ENCODE measurements at places on chromosomes 12 and 14.

DNA sequence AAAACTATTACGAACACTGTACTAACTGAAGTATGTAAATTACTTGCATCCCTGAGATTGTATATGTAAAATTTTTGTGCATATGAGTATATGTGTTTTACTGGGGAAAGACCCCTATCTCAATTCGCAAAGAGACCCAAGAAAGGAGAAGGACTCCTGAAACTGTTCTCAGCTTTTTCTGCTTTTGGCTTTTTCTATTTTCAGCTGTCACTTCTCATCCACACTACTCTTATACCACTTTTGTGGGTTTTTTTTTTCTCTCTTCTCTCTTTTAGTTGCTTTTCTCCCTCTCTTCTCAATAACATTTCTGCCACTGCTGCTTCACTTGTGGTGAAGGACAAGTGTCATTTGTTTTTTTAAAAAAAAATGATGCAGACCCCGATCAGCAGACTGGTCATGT lies 39.8 kb downstream of the NIN start:
- DNase-seq, result no peak

- no peak for DNase-seq
Observed at GRCh38 chr12:19553175-19553574, 113.9 kb downstream of the AEBP2 start.

GRCh38 chr14:74906925-74907521 lies 16.0 kb downstream of the RPS6KL1 start:
- no peak for DNase-seq

- DNase-seq, result no peak
Observed at GRCh38 chr14:41541333-41541732, 65.3 kb upstream of the LRFN5 start.

- DNase-seq, result no peak
Observed at GRCh38 chr12:7937833-7938506, 2.0 kb upstream of the SLC2A3 start.

Measured in stimulated activated CD4-positive, alpha-beta T cell treated with anti-CD3 and anti-CD28 coated beads, Interleukin-1b, Interleukin-23, amount 100 ng/mL, for 1 hour (primary cell).